ENCODE measurements at places on chromosomes 1 and 21.

GRCh38 chr1:3687504-3687903 lies 35.2 kb downstream of the TP73 start:
- DNase-seq: no peak

DNA sequence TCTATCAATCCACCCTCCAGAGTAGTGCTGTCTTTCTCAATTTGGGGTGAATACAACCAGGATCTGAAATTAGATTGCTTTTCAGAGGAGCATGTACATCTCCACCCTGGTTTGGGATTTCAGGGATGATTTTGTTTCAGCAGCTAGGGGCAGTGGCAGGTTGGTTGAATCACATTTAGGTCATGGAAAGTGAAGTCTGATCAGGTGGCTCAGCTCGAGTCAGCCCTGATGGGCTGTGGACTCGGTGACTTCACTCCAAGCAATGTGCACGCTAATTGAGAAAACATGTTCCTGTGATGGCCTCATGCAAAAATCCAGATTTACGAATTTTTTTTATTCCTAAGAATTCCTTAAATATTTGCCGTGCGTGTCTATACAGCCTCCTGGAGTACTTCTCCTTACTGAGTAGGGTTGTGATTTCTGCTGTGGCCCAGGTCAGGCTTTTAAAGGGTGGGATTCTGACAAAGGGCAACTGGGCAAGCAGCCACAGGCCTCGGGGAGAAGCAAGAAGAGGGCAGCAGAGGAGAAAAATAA lies 7.5 kb downstream of the NGF start:
- no peak for DNase-seq

GRCh38 chr1:53314096-53314495 lies 13.8 kb downstream of the LRP8 start:
- no peak for DNase-seq

DNA sequence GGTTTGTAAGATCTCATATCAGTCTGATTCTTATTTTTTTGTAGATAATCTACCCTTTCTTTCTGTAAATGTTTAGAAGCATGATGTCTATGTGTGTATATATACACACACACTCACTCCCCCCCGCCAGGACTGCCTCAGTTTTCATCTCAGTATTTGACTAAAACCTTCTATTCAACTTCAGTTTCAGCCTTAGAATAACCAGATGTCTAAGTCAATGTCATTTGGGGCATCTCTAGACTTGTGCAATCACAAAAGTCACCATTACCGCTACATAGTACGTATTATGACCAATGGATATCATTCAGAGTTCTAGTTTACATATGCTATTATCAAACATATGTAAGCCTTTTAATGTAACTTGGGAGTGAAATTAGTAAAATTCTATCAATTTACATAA lies 53.3 kb upstream of the BOLA1 start:
- DNase-seq: no peak

DNA sequence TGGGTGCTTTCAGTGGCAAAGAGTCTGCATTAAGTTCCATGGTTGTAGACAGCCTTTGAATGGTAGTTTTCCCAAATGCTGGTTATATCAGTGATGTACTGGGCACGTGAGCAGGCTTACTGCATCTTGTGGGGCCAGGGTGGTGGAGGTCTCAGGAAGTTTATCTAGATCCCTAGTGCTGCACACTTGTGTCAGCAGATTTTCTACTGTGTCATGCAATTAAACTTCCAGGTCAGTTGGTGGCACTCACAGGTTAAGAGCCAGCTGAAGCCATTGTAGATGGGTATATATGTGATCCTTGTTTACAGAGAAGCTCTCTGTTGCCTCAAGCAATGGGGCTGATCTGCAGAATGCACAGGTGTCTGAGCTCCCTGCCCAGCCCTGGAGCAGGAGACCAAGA lies 33.0 kb downstream of the FOXJ3 start:
- no peak for DNase-seq

DNA sequence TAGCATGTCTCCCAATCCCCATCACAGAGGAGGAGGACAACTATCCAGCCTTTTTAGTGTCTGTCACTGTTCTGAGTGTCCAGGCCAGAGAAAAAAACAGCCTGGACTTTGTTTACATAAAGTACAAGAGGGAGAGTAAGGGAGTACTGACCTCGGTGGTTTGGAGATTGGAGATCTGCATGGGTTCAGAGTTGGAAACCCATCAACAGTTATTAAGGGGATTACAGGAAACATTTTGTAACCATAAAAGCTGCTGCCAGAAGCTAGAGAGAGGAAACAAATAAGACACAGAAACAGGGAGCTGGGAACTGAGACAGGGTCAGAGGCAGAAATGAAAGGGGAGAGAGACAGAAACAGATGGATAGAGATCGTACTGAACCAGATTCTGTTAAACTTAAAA lies 131.5 kb upstream of the CTTNBP2NL start:
- DNase-seq: peak; percentile 3

- no peak for DNase-seq
Observed at GRCh38 chr1:112446411-112446810, 50.4 kb downstream of the CTTNBP2NL start.

DNA sequence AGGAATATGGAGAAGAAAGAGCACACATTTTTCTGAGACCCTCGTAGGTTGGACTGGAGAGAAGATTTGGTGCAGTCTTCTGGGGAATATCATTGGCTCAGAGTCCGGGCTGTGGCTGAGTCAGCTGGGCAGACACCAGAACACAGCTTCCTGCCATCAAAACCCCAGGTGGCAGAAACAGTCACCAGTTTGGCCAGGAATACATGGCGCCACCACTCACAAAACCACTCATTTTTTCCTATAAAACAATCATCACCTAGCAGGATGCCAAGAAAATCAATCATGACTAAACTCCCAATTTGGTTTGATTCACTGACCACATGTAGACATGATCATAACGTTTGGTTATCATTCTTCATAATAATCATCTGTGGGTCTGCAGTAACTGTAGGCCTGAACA lies 178.1 kb upstream of the PBX1 start:
- DNase-seq: no peak

DNA sequence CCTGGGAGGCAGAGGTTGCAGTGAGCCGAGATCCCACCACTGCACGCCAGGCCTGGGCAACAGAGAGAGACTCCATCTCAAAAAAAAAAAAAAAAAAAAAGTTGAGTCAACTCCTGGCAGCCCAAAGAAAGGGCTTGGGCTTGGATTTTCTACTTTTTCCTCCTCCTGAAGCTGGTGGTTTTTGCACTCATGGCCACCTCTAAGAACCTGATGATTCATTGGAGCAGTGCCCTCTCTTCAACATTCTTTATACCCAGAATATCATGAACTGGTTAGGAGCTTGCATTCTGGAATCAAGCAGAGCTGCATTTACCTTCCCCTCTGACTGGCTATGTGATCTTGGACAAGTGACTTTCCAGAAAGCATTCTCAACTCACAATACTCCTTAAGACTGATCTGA lies 3.5 kb upstream of the ACTA1 start:
- DNase-seq: no peak

DNA sequence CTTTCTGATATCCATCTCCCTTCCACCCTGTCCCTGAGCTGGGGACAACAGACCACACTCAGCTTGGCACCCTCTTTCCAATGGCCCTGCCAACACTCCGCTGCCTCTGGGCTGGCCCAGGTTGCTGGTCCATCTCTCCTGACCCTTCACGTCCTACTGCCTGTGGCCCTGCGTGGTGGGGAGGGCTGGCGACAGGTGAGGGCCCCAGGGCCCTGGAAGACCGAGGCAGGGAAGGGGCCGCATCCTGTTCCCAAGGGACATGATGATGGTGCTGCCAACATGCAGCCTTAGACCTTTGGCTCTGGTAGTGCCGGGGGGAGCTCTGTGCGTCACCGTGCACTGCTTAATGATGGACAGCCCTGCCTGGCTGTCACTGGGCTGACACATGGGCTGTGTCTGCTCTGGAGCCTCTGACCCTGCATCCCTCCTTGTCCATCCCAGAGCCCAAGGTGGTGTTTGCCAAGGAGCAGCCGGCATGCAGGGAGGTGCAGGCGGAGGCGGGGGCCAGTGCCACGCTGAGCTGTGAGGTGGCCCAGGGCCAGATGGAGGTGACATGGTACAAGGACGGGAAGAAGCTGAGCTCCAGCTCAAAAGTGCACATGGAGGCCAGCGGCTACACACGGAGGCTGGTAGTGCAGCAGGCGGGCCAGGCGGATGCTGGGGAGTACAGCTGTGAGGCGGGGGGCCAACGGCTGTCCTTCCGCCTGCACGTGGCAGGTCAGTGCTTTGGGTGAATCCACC lies 65.2 kb downstream of the OBSCN start:
- no peak for DNase-seq

DNA sequence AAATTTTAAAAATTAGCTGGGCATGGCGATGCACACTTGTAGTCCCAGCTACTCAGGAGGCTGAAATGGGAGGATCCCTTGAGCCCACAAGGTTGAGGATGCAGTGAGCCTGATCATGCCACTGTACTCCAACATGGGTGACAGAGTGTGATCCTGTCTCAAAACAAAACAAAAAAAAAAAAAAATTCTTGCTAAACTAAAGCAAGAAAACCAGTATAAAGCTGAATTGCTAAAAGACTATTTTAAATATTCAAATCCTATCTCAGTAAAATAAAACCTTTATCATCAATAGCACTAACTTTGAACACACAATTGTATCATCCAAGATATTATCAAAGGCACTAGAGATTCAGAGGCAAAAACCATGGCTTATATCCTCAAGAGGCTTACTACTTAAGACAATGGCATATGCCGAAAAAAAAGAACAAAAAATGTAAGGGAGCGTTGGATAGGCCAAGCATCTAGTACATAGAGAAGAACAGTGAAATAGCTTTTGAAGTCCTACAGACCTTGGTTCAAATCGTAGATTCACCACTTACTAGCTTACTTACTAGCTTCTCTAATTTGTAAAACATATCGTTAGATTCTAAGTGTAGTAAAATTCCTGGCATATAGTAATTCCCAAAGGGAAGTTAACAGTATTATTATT lies 3.6 kb downstream of the EPS15 start:
- DNase-seq: no peak

DNA sequence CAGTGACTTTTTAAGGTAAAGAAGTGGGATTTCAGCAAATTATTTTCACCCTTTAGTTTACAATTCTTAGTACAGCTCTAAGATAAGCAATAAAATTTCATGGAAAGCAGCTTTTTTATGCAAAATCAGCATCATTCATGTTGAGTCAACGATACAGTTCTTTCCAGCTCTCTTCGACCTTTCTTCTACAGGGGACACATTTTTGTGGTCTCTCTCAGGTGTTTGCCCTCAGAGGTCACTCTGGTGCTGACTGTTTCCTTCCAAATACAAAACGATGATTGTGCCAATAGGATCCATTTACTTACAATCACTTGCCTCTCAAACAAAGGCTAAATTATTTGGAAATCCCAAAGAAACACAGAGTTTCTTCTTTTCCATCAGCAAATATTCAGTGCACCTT lies 51.0 kb downstream of the PSMG1 start:
- DNase-seq: no peak

DNA sequence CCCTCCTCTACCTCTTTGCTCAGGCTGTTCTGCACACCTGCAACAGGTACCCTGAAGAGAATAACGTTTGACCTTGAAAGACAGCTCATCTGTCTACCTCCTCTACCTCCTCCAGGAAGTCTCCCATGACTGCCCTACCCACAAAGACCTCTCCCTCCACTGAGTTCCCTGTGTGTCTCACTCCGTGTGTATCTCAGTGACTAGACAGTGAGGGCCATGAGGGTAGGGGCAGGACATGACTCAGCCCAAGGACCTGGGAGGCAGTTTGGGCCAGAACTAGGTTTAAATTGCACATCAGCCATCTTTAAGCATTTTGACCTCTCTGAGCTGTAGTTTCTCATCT lies 32.0 kb upstream of the LRP8 start:
- no peak for DNase-seq

- DNase-seq: no peak
Observed at GRCh38 chr1:59043796-59044195, 253.1 kb upstream of the FGGY start.

DNA sequence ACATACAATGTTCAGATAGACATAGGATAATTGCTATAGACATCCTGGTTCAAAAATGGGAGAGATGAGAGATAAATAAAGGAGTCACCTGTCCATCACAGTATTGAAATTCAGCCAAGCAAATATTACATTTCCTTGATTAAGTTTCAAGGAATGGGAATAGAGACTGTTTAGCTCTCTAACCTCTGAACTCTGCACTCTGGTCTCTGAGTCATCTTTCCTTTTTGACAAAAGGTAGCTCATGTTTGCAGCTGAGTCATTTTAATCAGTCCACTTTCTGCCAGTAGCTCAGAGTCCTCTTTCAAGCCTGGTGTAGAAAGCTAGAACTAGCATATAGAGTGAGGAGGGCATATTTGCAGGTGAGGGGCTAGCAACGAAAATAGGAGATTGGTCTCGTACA lies 51.4 kb upstream of the GJA8 start:
- no peak for DNase-seq

GRCh38 chr1:117930484-117930883 lies 945 bp downstream of the WDR3 start:
- DNase-seq: no peak

DNA sequence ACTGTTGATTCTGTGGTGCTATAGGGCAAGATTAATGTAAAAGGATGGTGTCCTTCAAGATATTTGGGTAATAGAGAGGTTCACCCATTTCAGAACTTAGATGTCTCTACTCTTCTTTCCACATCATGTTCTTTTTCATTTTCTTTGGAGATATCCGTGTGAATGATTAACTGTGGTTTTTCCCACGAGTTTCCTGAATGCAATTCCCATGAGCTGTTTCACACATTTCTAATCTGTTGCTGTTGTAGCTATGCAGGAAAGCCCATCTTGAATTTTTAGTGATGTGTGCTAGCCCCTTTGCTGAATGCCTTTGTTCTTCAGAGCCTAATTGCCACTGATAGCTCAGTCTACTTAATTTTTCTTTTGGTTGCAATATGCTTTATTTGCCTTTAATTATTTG lies 27.6 kb downstream of the SNX27 start:
- no peak for DNase-seq

DNA sequence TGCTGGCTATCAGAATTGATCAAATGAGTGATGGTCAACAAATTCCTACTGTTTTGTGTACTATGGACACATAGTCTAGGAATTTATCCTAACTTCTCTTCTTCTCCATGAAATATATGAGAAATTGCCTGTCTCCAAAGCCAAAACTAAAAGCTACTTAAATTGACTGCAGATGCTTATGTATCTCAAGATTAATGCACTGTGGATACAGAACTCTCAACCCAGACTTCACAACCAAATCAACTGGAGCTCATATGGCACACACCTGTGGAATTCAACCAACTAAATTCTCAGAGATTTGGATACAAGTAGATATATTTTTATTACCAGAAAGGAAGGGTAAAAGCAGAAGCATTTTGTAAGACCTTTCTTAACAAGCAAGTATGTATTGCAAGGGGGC lies 566.1 kb downstream of the LTN1 start:
- DNase-seq: no peak

DNA sequence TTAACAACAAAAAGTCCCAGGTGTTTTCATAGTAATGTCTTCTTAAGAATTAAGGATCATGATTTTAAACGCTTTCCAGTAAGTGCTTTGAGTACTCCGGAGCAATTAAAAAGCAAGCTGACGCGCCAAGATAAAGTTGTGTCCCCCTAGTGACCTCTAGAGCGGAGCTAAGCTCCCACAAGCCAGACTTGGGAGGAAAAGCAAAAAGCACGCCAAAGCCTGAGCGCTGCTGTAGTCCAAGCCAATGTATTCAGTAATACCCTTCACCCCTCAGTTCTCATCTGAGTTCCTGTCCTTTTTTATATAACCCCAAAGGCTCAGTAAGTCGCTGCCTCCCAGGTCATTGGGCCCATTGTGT lies 3.5 kb upstream of the SLC44A5 start:
- no peak for DNase-seq
